Cortex of kidney (tissue), 1 donor: ENCODE measurements at places on chromosomes 4 and X.

GRCh38 chrX:19877431-19877830 lies 10.0 kb downstream of the SH3KBP1 start:
- no peak for DNase-seq

DNA sequence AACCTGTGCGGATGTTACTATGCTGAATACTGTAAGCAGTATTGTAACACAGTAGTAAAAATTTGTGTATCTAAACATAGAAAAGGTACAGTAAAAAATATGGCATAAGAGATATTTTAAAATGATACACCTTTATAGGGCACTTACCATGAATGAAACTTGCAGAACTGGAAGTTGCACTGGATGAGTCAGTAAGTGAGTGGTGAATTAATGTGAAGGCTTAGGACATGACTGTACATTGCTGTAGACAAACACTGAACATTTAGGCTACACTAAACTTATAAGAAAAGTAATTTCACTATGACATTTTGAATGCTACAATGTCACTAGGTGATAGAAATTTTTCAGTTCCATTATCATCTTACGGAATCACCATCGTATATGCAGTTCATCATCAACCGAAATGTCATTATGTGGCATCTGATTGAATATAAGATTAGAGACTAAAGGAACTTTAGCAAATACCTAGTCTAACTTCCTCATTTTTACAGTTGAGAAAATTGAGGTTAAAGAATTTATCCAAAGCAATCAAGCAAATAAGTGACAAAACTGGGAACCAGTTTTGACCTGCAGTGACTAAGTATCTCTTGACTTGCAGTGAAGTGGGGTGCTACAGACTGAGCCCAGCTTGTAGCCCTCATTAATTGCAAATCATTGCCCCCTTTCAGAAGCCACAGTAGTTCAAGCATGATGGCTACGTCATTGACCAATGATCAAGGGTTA lies 55.3 kb downstream of the EGF start:
- DNase-seq = no peak

GRCh38 chr4:169351872-169352271 lies 81.1 kb upstream of the SH3RF1 start:
- DNase-seq = no peak

- DNase-seq = no peak
Measured at GRCh38 chr4:157294575-157294974, 74.0 kb downstream of the GRIA2 start.

GRCh38 chr4:186226521-186227189 lies 652 bp upstream of the KLKB1 start:
- no peak for DNase-seq

DNA sequence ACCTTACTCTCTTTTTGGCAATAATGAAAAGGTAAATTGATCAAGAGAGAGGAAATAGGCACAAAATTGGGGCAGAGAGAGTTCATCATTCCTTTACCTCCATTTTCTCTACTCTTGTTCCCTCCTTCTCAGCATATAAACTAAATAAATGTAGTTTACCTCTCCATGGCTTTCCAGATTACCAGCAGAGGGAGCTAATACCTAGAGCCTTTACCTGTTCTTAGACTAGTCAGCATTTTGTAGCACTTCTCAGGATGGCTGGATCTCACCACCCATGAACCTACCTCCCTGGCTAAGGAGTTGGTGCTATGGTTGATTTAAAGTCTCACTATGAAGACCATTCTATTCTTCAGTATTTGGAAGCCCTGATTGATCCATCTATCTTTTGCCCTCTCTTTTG lies 15.7 kb downstream of the OFD1 start:
- no peak for DNase-seq

- DNase-seq = no peak
Measured at GRCh38 chr4:119057417-119057816, 78.2 kb upstream of the MYOZ2 start.

- DNase-seq = no peak
Measured at GRCh38 chrX:41332005-41332404, 2.0 kb upstream of the DDX3X start.

GRCh38 chr4:89173336-89174090 lies 62.2 kb downstream of the TIGD2 start:
- DNase-seq = no peak

- no peak for DNase-seq
Measured at GRCh38 chr4:5409972-5410618, 298.3 kb downstream of the EVC2 start.

GRCh38 chr4:52051213-52051614 lies at the start of gene SPATA18:
Gene SPATA18, plus strand, starts transcription at chr4:52051304. Its CDS starts 401 bp downstream, at chr4:52051705.
- no peak for DNase-seq

DNA sequence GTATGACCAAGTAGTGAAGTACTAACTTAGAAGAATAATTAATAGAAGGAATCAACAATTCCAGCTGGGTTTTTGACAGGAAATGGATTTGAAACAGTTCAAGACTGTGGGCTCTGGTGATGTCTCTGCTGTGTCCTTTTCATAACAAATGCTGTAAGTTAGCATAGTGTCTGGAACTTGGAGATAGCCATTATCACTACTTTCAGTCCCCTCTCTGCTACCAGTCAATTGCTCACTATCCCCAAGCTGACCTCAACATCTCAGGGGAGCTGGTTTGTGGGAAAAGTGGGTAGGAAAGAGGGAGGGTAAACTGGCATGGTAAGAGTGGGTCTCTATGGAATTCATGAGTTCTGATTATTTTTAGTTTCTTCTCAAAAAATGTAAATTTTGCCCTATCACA lies 231.4 kb upstream of the MID1 start:
- no peak for DNase-seq

- no peak for DNase-seq
Measured at GRCh38 chrX:105211066-105211575, 9.4 kb downstream of the TEX13A start.

DNA sequence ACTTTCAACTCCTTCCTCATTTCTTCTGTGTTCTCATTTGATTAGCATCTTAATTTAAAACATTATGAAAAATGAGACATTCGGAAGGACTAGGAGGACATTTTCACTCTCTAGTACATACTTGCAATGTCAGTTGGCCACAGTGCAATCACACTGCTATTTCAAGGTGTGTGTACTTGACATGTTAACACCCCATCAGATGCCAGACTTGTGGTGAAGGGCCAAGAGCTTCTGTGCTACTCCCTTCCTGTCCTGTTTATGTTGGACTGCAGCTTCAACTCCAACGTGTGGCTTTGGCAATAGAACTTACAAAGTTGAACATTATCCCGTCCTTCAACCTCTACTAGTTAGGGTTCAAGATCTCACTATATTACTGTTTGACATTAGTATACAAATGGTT lies 221.0 kb downstream of the PALLD start:
- DNase-seq = no peak

DNA sequence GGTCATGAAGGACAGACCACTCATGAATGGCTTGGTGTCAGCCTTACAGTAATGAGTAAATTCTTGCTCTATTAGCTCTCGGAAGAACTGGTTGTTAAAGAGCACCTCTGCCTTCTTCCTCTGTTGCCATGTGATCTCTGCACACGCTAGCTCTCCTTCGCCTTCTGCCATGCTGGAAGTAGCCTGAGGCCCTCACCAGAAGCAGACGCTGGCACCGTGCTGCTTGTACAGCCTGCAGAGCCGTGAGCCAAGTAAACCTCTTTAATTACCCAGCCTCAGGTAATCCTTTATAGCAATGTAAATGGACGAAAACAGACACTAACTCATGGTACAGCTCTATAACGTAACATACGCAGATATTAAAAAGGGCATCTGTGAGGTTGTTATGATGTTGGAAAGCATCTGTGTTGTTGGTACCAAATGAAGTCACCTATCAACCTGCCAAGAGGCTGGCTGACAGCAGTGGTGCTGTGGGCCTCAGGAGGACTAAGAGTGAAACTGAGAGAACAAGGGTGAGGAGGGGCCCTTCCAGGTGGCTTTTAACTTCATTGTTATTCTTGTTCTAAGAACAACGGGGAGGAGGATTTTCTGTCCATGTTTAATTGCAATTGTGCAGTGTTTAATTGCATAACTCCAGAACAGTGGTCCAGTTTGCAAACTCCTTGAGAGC lies 69.2 kb downstream of the CRMP1 start:
- no peak for DNase-seq

DNA sequence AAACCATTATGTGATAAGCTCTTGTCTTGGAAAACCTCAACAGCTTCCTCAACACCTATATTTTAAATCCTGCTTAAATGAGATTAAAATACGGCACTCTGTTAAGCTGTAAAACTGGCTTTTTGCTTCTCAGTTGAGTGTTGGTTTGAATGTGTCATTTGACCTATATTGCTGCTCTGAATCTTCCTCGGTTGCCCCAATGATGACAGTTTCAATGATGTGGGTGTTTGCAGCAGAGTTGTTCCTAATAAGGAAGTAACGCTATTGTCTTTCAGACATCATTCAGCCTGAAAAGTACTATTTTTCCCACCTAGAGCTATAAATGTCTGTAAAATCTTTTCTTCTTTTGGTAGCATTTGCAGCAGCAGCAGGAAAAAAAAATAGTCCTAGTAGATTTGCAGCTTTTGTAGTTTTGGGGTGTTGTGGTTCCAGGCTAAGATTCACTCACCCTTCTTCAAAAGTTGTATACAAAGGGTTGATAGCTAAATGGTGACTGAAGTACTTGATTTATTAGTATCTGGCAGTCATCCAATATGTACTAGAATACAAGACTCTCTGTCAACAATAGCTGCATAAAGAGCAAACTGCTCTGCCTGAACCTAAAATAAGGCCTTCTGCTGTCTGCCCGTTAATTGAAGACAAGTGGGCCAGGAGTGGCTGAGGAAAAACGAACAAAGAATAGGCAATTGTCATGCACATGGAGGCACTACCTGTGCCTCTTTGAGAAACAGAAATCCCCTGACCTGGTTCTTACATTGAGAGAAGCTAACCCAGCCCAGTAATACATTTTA lies 333.1 kb downstream of the IL1RAPL1 start:
- DNase-seq = no peak

- DNase-seq = no peak
Measured at GRCh38 chr4:67104145-67104544, 441.2 kb downstream of the CENPC start.

DNA sequence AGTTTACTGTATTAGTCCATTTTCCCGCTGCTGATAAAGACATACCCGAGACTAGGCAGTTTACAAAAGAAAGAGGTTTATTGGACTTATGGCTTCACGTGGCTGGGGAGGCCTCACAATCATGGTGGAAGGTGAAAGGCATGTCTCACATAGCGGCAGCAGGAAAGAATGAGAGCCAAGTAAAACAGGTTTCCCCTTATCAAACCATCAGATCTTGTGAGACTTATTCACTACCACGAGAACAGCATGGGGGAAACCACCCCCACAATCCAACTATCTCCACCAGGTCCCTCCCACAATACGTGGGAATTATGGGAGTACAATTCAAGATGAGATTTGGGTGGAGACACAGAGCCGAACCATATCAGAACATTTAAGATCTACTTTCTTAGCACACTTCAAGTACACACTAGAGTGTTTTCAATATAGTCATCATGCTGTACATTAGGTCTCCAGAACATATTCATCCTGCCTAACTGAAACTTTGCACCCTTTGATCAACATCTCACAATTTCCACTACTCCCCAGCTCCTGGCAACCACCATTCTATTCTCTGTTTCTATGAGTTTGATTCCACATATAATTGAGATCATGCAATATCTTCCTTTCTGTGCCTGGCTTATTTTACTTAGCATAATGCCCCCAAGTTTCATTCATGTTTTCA lies 341.0 kb downstream of the ARHGAP24 start:
- no peak for DNase-seq

- no peak for DNase-seq
Measured at GRCh38 chr4:22986262-22986661, 293.5 kb downstream of the GBA3 start.

DNA sequence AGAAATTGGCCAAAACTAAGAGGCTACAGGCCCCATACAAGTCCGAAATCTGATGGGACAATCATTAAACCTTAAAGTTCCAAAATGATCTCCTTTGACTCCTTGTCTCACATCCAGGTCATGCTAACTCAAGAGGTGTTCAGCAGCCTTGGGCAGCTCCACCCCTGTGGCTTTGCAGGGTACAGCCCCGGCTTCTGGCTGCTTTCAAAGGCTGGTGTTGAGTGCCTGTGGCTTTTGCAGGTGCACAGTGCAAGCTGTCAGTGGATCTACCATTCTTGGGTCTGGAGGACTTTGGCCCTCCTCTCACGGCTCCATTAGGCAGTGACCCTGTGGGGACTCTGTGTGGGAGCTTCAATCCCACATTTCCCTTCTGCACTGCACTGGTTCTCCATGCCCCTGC lies 329.1 kb upstream of the MAD2L1 start:
- DNase-seq = no peak
